GM04503 (cell line): ENCODE measurements at places on chromosomes 4 and X.

DNA sequence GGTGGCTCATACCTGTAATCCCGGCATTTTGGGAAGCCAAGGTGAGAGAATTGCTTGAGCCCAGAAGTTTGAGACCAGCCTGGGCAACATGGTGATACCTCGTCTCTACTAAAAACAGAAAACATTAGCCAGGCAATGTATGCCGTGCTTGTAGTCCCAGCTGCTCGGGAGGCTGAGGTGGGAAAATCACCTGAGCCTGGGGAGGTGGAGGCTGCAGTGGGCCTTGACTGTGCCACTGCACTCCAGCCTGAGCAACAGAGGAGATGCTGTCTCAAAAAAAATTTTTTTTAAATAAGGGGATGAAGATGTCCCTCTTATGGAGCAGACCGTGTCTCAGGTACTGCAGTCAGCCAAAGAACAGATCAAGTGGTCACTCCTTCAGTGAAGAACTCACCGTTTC, 13.5 kb downstream of the CTAG1B start:
- DNase-seq = no peak

GRCh38 chr4:94181815-94182214, 25.9 kb upstream of the SMARCAD1 start:
- DNase-seq = no peak

- no peak for DNase-seq
Measured at GRCh38 chrX:56763556-56764152, 34.6 kb downstream of the NBDY start.

DNA sequence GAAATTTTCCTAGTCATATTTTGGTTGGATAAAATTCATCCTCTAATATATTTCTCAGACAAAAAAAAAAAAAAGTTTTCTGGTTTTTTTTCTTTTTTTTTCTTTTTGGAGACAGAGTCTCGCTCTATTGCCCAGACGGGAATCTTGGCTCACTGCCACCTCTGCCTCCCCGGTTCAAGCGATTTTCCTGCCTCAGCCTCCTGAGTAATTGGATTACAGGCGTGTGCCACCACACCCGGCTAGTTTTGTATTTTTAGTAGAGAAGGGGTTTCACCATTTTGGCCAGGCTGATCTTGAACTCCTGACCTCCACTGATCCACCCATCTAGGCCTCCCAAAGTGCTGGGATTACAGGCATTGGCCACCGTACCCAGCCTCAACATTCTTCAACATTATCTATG, 432.7 kb upstream of the PABPC4L start:
- no peak for DNase-seq

GRCh38 chrX:142505839-142506238, 300.7 kb upstream of the MAGEC2 start:
- DNase-seq = no peak

- DNase-seq = no peak
Measured at GRCh38 chr4:91502365-91502764, 801.4 kb upstream of the GRID2 start.

DNA sequence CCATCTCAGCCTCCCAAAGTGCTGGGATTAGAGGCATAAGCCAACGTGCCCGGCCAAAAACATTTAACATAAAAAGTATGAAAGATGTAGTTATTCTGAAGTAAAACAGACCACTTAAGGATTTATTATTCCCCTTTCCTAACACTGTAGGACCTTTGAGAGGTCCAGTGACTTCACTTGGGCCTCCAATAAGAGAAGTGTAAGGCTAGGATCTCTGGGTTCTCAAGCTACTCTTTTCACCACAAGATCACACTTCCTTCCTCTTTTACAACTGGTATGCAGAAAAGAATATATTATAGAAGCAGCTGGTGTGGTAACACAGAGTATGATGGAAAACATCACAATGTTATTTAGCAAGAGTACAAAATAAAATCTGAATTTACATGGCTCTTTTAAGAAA, 30.2 kb upstream of the CCNG2 start:
- DNase-seq = no peak

DNA sequence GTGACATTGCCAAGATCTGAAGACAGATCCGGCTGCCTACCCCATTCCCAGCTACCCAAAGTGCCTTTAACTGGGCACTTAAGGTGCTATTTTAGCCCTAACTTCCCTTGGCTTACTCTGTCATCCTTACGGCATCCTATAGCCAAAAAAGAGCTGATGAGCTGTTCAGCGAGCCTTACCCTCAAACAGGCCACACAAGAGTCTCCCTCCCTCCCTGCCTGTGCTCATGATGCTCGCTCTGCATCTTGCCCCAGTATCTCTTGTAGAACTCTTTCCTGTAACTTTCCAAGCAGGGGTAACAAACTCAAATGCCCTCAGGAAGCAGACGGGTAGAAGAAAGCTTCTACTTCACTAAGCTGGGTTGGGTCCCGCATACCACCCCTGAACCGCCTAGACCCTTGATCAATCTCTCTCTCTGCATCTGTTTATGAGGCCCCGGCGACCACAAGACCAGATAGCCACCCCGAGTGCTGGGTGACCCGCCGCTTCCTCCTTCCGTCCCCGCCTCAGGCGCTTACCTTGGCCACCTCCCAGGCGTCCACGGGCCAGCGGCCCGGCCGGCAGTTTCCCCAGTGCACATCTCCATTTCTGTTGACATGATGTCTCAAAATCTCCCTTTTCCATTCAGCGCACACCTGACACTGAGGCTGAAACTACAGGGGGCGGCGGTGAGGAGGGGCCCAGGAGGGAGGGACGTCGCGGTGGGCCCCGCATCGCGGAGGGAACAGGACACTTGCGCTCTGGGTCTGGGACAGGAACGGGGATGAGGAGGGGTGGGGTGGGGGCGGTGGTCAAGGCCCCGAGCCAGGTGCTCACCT, 663 bp downstream of the CXorf38 start:
- DNase-seq = no peak

- DNase-seq = no peak
Measured at GRCh38 chr4:175427751-175428150, 384.3 kb downstream of the GPM6A start.

GRCh38 chrX:31603411-31604120, 531.7 kb upstream of the FTHL17 start:
- DNase-seq = no peak

DNA sequence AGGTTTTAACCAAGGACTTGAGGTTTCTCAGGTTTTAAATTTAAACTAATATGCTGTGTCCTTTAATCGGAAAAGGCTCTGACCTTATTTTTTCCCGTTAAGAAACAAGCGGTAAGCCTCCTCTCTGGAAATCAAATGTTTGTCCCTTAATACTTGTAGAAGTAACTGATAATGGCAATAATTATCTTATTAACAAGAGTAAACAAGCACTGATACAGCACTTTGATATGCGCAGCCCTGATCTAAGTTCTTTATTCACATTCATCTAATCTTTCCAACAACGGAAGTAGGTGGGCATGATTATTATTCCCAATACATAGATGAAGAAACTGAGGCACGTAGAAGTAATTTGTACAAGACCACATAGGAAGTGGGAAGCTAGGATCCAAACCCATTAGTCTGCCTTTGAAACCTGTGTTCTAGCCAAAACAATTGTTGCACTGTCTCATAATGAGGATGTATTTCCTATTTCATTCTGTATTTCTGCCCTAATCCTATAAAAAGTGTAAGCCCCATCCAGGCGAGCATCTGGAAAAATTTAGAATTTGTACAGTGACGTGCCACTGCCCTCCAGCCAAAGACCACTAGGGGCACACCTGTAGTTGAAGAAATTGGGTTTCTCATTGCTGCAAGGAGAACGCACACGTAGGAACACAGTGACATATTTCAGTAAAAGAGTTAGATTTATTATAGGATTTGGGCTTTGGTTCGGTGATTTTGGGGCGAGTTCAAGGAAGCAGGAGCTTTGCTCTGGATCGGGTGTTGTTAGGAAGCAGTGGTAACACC, 606 bp downstream of the CXorf58 start:
- no peak for DNase-seq

GRCh38 chr4:74228691-74229640, 71.0 kb downstream of the MTHFD2L start:
- DNase-seq = no peak

- DNase-seq = peak; percentile 10
Measured at GRCh38 chrX:133254666-133255065, 36.5 kb upstream of the TFDP3 start.

GRCh38 chrX:69395306-69395705, 108.8 kb upstream of the NALF2 start:
- DNase-seq = no peak

DNA sequence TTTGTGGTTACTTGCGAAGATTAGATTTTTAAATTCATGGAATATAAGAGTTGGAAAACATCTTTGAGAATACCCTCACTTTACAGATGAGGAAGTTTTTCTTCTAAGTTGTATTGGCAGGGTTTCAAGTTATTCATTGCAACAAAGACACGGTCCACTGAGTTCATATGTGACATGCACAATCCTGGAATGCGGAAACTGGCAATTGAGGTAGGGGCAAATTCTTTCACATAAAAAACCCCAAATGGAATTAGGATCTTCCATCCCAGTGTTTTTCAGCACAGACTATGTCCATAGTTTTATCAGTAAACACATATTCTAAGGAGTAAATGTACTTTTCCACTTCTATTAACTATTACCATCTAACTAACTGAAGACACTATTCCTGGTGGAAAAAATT, 81.8 kb upstream of the NAP1L5 start:
- no peak for DNase-seq

- no peak for DNase-seq
Measured at GRCh38 chrX:18348047-18348446, 6.4 kb downstream of the SCML2 start.

DNA sequence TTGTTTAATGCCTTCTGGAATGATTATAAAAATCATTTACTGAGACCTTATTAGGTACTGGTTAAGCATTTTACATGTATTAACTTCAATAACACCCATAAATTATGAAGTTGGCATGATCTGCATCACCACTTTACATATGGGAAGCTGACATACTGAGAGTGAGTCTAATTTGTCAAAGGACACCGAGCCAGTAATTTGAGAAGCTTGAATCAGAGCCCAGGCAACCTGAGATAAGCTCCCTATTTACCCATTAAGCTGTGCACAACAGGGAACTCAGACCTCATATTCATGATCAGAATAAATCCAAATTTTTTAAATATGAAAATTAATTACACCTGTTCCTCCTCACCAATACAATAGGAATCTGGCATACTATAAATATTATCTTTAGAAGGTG, 247.9 kb upstream of the EPHA5 start:
- DNase-seq = no peak

DNA sequence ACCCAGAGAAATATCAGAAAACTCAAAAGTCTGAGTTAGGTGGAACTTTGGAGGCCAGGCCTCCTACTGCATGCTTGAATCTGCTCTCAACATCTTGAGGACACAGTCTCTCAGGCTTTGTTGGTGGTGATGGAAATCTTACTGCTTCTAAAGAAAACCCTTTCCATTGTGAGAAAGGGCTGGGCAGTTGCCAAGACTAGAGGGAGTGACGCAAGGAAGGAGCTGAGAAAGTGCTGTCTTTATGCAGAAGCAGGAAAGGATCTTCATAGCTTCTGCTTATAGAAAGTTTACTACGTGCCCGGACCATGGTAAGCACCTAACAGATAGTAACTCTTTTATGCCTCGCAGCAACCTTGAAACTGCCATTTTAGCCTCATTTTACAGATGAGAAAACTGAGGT, 2.4 kb upstream of the CRMP1 start:
- no peak for DNase-seq

DNA sequence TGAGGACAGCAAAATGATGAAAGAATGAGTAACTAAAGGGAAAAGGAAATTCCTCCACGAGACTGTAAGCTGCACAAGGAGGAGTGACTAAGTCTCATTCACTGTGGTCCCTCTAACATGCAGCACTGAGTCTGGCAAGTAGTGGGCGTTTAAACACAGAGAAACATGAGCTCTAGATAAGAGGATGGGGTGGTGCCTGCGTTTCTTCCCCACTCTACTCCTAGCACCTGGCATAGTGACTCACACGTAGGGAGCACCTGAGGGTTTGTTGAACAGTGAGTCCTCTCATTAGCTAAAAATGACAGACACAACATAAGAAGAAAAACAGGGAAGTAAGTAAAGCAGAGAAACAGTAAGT, 105.8 kb upstream of the CBR4 start:
- peak; percentile 82 for DNase-seq
